ENCODE measurements at places on chromosomes 11 and 22. TPM values are rescaled to one million over a fixed set of nuclear protein-coding genes. Genes with fewer than 3 reads are reported as not detected.
A peak's percentile ranks its signal among the peaks of the same experiment; 100 is the strongest.

Gene WDR74
- total RNA-seq: 36.8 TPM

Gene HTR3A
- total RNA-seq: not detected

Gene MRGPRE
- 0.41 TPM for total RNA-seq

Gene ZFTA
- total RNA-seq: 33.7 TPM

Gene CAPN1
- 144 TPM for total RNA-seq

DNA sequence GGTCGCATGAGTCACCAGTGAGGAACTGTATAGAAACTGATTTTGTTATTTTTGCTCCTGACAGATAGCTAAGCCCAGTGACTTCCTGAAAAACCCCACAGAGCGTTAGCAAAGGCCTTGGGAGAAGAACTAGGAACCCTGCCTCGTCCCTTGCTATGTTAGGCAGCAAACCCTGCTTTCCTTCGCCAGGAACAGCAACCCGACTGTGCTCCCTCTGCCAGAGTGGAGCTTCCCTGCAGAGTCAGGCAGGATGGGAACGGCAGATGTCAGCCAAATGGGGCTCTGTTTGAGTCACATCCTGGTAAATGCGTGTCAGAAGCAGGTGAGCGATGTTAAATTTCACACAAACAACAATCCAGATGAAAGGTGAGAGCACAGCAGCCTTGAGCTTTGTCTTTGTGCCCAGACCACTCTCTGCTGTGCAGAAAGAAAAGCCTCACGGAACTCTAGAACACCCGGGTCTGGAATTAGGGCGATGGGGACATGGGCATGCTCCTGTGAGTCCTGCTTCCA, 186.6 kb downstream of the ADAMTS15 start:
- no peak for DNase-seq

- no peak for DNase-seq
Measured at GRCh38 chr11:2582351-2582945, 117.3 kb downstream of the KCNQ1OT1 start.

DNA sequence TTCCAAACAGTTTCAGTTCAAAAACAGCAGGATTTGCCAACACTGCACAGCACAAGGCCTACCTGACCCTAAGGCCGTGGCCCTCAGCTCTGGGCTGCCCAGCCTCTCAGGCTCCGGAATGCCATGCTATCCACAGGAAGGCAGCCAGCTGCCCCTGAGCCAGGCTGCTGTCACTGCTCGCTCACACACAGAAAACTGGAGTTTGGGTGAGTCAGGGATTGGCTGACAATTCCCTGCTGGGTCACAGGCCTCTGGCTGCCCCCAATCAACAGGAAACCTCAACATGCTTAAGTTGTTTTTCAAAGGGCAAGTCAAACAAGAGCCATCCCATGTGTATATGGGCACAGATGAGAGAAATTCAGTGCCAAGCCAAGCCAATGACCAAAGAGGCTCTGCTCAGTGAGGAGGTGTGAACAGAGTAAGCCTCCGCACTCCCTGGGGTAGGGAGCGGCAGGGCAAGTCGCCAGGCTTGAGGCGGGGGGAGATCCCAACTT, 50.2 kb downstream of the RPL27A start:
- DNase-seq: no peak

- no peak for DNase-seq
Measured at GRCh38 chr11:119907122-119907851, 178.3 kb upstream of the NECTIN1 start.

GRCh38 chr11:132258875-132259274, 888.5 kb downstream of the NTM start:
- DNase-seq: no peak

DNA sequence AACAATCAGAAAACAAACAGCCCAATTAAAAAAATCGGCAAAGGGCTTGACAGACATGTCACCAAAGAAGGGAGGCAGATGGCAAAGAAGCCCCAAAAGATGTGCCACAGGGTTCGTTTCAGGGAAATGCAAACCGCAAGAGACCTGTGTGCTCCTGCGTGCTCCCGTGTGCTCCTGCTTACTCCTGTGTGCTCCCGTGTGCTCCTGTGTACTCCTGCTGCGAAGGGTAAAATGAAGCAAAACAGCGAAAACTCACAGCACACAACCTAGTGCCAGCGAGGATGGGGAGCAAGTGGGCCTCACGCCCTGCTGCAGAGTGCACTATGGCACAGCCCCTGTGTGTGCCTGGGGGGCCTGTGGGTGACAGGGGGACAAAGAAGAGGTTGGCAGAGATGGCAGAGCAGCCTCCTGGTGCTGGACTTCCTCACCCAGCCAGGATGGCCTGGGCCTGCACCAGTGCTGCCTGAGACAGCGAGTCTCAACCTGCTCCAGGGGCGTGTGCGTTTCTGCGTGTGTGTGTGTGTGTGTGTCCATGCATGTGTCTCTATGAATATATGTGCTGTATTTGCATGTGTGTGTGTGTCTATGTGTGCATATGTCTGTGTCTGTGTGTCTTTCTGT, 14.0 kb downstream of the ASCL2 start:
- DNase-seq: peak; percentile 36

GRCh38 chr22:33110562-33111163, 52.5 kb upstream of the SYN3 start:
- no peak for DNase-seq

- peak; percentile 87 for DNase-seq
Measured at GRCh38 chr22:22422629-22423112, 85.9 kb downstream of the ZNF280B start.

GRCh38 chr11:35951680-35952079, 7.8 kb downstream of the LDLRAD3 start:
- DNase-seq: no peak

- peak; percentile 0 for DNase-seq
Measured at GRCh38 chr11:65853246-65853979, 4.6 kb downstream of the CFL1 start.

DNA sequence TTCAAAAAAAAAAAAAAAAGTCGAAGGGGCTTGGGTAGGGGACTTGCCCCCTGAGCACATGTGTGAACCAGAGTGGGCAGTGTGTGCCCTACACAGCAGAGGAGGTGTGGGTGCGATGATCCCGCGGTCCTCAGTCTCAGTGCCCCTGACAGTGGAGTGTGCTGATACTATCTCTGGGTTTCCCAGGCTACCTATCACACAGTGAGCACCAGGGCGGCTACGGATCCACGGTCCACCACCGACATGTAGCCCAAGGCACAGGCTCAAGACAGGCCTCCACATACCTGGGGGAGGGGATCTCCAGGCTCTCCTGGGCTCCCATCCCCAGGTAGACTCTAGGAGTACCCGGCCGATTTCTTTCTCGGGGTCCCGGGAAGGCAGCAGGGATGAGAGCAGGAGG, 9.1 kb downstream of the B3GAT1 start:
- DNase-seq: no peak

DNA sequence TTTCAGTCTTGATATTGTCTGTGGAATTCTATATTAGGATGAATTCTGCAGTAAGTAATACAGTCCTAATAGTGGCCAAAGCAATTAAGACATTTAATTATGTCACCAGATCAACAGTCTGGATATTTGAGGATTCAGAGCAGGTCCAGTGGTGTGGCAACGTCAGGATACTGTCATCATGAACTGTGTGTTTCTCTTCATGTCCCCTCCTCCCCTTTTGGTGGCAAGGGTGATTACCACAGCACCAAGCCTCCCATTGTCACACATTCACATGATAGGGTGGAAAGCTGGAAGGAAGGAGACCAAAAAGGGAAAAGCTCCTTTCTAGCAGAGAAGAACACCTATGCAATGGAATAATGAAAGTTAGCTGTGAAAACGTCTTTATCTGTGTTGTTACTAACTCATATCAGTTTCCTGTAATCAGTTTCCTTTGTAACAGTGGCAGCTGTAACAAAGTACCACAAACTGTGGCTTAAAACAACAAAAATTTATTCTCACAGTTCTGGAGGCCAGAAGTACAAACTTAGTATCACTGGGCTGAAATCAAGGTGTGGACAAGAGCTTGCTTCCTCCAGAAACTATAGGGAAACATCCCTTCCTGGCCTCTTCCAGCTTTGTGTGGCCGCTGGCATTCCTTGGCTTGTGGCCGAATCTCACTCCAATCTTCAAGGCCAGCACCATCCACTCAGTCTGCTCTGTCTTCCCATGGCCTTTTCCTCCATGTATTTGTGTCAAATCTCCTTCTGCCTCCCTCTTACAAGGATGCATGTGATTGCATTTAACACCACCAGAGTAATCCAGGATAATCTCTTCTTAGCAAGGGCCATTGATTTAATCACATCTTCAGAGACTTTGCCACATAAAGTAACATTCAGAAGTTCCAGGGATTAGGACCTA, 6.5 kb upstream of the RBM14 start:
- DNase-seq: no peak
